AG04450 (cell line): ENCODE measurements at places on chromosomes 1 and 21.

GRCh38 chr1:109115685-109116084 is 1.8 kb downstream of the ELAPOR1 start:
- no peak for DNase-seq

GRCh38 chr1:85404408-85404807 is 60.6 kb downstream of the DDAH1 start:
- DNase-seq: no peak

- no peak for DNase-seq
Measured at GRCh38 chr1:180387413-180387812, 115.0 kb downstream of the ACBD6 start.

GRCh38 chr1:37634244-37634991 is at the start of gene RSPO1:
Gene RSPO1, minus strand, starts transcription at chr1:37634892. Its CDS starts 5,231 bp downstream, at chr1:37629661.
- DNase-seq: no peak

DNA sequence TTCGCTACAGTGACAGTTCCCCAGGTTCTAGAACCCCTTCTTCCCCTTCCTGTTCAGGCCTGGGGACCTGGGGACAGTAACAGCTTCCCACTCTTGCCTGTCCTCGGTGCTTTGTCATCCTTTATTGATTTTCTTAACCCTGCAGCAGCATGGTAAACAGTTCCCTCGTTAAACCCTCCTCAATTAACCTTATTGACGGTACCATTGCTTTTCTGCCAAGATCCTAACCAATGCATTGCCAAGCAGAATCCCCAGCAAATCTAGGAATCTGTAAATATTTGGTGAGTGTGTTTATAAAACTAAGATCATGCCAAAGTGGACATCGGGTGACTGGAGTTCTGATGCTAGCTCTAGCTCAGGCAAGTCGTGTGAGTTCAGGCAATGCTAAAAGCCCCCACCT is 99.6 kb upstream of the KAZN start:
- no peak for DNase-seq
